NCI-H460 (cell line): ENCODE measurements at places on chromosomes 2 and 18. TPM values are rescaled to one million over a fixed set of nuclear protein-coding genes. Genes with fewer than 3 reads are reported as not detected.

DQX1 gene
- 0.12 TPM in 1 of 2 replicates, not detected in the other for total RNA-seq

PHOSPHO2 gene
- 3.8 and 5.5 TPM in 2 replicates for total RNA-seq

HOXD1 gene
- total RNA-seq: not detected in 2 replicates

DSC2 gene
- 13.3 and 15.1 TPM in 2 replicates for total RNA-seq

NMUR1 gene
- not detected in 2 replicates for total RNA-seq

SCN2A gene
- not detected in 2 replicates for total RNA-seq

GRHL1 gene
- total RNA-seq: 0.57 and 0.72 TPM in 2 replicates

IL18R1 gene
- 35.5 and 40.3 TPM in 2 replicates for total RNA-seq

ATL2 gene
- total RNA-seq: 132 and 138 TPM in 2 replicates

TCF23 gene
- not detected in 2 replicates for total RNA-seq

C2orf15 gene
- 0.27 TPM in 1 of 2 replicates, not detected in the other for total RNA-seq

EVX2 gene
- not detected in 2 replicates for total RNA-seq

FSHR gene
- not detected in 2 replicates for total RNA-seq

COLEC12 gene
- total RNA-seq: 0.05 TPM in 1 of 2 replicates, not detected in the other

CFAP65 gene
- total RNA-seq: not detected in 2 replicates

ZNF396 gene
- 1.1 and 1.2 TPM in 2 replicates for total RNA-seq

SH3RF3 gene
- 0.23 and 0.32 TPM in 2 replicates for total RNA-seq

PKDCC gene
- 1.9 and 2.1 TPM in 2 replicates for total RNA-seq

PLCD4 gene
- total RNA-seq: 2.8 and 7.6 TPM in 2 replicates

GPR45 gene
- not detected in 2 replicates for total RNA-seq

NR4A2 gene
- total RNA-seq: 4.8 and 5.7 TPM in 2 replicates

CCDC74B gene
- 5.5 and 6.6 TPM in 2 replicates for total RNA-seq

NPHP1 gene
- 9.8 and 11.9 TPM in 2 replicates for total RNA-seq
